Astrocyte of the cerebellum (primary cell): ENCODE measurements at places on chromosomes 2 and 18.

- no peak for DNase-seq
Observed at GRCh38 chr2:97995026-97995733, 568 bp downstream of the TMEM131 start.

GRCh38 chr2:233473386-233473791 is 93.2 kb downstream of the USP40 start:
- no peak for DNase-seq

DNA sequence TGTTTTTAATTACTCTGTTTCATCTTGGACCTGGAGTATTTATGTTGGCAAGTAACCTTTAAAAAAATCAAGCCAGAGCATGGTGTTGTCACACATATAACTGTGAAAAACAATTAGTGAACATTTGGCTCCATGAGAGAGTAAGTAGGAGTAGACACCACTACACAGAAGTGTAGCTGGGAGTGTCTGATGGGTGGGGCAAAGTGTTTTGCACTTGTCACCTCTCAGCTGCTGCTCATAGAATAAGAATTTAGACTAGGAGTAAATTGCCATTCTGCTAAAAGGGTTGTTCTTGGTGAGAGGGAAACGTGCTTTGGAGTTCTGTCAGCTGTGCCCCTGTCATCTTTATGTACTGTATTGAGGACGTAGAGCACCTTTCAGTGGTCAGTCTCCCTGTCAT is 114.5 kb downstream of the TTC27 start:
- no peak for DNase-seq

- no peak for DNase-seq
Observed at GRCh38 chr2:36069074-36069473, 286.5 kb upstream of the CRIM1 start.

DNA sequence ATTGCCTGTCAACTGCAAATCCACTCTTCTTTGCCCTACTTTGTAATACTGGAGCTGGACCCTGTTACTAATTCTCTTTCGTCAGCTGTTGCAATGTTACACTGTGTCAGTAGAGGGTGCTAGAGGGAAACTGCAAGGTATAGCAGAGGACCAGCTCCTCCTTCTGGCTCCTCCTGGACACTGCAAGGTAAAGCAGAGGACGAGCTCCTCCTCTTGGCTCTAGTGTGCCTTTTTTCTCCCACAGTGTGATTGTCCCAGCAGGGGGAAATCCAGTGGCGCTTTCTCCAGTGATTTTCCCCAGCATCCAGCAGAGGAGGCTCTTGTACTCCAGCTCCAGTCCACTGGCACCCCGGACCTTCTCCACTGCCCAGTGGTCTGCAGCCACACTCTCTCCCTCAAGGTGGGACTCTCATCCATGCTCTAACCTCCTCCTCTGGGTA is 95.6 kb downstream of the CAPN13 start:
- DNase-seq = peak; percentile 81
